Stimulated activated CD8-positive, alpha-beta memory T cell treated with anti-CD3 and anti-CD28 coated beads, Interleukin-15, amount 100 ng/mL, for 4 hours (primary cell): ENCODE measurements at places on chromosomes 5 and 9.

DNA sequence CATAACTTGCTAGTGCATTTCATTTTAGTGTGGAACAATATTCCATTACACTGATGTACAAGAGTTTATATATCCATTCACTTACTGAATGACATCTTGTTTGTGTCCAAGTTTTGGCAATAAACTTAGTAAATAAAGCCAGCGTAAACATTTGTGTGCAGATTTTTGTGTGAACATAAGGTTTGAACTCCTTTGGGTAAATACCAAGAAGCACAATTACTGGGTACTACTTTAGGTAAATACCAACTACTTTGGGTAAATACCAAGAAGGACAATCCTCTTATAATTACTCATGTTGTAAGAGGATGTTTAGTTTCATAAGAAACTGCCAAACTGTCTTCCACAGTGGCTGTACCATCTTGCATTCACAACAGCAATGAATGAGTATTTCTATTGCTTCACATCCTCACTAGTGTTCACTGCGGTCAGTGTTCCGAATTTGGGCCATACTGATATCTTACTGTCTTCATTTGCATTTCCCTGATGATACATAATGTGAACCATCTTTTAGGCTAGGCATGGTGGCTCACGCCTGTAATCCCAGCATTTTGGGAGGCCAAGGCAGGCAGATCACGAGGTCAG, 2.3 kb upstream of the SYK start:
- DNase-seq, result no peak

- no peak for DNase-seq
Measured at GRCh38 chr9:2787065-2787464, 56.8 kb downstream of the PUM3 start.

DNA sequence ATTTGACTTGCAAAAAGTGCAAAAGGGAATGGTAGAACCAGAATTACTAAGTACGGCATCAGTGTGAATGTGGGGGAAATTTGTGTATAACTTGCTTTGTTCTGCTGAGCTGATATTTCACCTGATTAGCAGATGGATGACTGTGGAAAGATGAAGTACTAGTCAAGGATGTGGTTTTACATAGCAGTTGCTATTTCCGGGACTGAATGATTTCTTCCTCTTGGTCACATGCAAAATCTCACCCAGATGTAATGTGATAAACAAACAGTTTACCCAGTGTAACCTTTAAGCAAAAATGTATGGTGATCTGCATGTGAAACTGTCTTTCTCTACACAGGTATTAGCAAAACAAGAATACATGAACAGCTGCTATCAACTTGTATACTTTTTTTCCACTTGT, 46.1 kb downstream of the DCP2 start:
- no peak for DNase-seq

DNA sequence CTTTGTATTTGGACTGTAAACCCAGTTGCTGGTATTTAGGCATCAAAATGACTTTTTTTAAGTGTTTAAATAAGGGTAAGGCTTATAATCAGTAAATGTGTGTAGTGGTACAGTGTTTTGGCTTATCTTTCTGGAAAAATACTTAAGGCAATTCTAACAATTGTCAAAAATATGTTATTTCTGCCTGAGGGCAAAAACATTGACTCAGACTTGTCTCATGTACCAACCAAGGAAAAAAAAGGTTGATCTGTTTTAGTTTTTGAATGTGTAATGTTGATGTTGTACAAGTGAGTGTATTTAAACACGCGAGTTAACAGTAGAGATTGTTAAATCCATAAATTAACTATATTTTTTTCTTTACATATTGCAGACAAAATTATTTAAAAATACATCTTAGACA, 277.8 kb upstream of the TYRP1 start:
- DNase-seq, result no peak

DNA sequence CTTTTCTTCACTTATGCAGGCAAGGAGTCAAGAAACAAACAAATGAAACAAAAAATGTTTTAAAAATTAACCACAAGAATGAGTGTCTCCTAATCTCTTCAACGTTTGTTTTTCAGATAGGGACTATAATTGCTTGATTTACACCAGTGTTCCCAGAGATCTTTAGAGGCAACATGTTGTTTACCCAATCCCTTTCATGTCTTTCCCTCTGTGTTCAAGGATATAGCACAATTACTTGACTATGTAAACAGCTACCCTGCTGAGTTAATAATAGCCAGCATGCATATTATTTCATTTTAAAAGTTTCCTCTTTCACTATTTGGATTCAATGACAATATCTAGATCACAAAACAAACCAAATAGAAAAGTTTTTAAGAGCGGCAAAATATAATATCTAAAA, 25.1 kb upstream of the SHISAL2B start:
- no peak for DNase-seq

DNA sequence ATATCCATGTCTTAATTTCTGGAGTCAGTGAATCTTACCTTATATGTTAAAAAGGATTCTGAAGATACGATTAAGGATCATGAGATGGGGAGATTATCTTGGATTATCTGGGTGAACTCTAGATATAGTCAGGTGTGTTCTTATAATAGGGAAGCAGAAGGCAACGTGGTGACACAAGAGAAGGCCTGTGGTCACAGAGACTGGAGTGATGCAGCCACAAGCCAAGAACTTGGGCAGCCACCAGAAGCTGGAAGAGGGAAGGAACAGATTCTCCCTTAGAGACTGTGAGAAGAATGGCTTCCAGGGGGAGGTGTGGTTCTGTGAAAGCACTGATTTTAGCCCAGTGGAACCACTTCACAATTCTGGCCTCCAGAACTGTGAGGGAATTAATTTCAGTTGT, 177.4 kb downstream of the ELAVL2 start:
- DNase-seq, result no peak

- no peak for DNase-seq
Measured at GRCh38 chr5:54514291-54514690, 3.3 kb upstream of the SNX18 start.

GRCh38 chr5:124865603-124866354, 119.3 kb upstream of the ZNF608 start:
- no peak for DNase-seq

GRCh38 chr5:142465476-142465875, 140.7 kb upstream of the SPRY4 start:
- no peak for DNase-seq

GRCh38 chr5:36614657-36615308, 8.4 kb downstream of the SLC1A3 start:
- DNase-seq, result no peak

GRCh38 chr5:60674251-60675069, 25.5 kb downstream of the DEPDC1B start:
- no peak for DNase-seq

DNA sequence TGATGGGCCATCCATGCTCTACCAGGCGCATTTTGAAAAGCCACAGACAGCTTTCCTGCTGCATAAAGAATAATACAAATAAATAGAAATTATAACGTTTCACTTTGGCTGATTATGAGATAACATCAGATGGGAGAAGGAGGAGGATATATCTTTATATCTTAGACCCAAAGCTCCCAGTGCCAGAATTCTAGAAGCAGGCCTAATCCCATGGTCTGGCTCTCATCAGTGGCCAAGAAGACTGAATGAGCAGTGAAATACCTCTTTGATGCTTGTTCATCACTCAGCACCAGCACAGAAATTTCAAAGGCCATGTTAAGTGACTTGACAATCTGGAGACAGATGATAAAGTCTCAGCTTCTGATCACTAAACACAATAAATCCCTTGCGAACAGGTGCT, 107.6 kb downstream of the PPP2R2B start:
- no peak for DNase-seq

DNA sequence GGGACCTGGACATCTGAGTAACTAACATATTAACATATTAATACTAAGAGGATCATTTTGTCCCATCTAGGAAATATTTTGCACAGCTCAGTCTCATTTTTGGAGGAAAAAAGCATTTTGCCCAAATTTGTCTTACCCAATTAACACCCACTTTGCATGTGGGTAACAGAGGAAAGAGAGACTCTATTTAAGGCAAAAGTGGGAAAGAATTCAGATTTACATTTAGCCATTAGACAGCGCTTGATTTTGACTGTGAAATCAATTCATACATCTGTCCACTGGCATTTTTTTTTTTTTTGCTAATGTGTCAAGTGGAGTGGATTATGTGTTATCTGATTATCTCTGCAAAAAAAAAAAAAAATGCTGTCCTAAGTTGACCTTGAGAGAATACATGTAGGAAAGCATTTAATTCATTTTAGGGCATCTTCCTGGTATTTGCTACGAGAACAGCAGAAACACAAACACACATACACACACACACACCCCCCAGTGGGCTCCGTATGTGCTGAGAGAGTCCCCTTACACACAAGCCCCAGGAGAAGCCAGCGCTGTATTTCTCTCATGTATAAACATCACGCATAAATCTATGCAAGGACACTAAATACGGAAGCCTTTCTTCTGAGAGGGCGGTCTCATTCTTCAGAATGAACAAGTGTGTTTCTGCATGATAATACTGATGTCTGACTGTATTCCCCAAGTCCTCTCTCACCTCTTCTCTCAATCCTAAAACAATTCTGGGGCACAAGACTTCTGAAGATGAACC, 202.0 kb upstream of the KLF9 start:
- no peak for DNase-seq

- DNase-seq, result no peak
Measured at GRCh38 chr5:73821003-73821402, 195.0 kb downstream of the ARHGEF28 start.
